ENCODE measurements at places on chromosomes 6 and 20. TPM values are rescaled to one million over a fixed set of nuclear protein-coding genes. Genes with fewer than 3 reads are reported as not detected.

The RNF182 gene
- total RNA-seq, result 0.81 TPM

The BAK1 gene
- total RNA-seq, result 21.6 TPM

The MYB gene
- total RNA-seq, result not detected

The LRRN4 gene
- 3.7 TPM for total RNA-seq

The ULBP2 gene
- total RNA-seq, result 1.1 TPM

GRCh38 chr6:127053032-127053874 is 65.2 kb upstream of the RSPO3 start:
- no peak for DNase-seq

GRCh38 chr20:60108397-60108796 is 150.2 kb downstream of the CDH26 start:
- DNase-seq, result no peak

DNA sequence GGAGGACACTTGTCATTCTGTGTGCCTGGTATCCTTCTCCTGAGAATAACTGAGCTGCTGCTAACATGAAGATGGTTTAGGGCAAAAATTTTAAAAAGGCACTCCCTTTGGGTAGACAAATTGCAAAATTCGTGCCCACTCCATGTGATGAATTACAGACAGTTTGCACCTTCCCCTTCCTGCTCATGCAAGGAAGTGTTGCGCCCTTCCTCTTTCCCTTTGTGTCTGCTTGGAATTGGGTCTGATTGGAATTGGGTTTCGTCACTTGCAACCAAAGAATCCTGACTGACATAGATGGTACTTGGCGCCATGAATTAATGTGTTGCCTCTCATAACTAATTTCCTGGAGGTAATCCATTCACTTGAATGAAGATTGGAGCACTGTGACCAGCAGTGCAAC is 62.3 kb upstream of the SHLD1 start:
- no peak for DNase-seq

- no peak for DNase-seq
These were observed 84.5 kb downstream of the KIF13A start for GRCh38 chr6:17902974-17903373.

DNA sequence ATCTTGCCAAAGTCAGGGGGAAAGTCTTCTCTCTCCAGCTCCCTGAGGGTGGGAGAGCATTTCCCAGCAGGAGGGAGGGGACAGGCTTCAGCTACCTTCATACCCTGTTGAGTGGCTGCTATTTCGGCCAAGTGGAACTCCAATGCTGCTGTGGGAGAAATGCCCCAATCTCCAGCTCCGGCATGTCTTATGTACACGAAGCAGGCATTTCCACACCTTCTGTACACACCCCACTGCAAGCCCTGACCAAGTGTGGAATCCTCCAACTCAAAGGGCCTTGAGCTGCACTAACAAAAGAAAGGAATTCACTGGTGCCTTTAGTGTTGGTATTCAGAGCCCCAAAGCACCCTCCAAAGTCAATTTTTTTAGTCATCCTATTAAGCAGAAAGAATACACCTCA is 313.6 kb upstream of the NT5E start:
- no peak for DNase-seq

DNA sequence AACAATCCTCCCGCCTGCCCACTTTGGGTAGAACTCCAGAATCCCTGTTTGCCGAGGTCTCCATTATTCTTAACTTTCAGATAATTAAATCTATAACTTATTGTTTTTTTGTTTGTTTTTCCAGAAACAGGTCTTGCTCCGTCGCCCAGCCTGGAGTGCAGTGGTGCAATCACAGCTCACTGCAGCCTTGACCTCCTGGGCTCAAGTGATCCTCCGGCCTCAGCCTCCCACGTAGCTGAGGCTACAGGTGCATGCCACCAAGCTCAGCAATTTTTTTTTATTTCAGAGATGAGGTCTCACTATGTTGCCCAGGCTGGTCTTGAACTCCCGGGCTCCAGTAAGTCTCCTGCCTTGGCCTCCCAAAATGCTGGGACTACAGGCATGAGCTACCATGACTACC is 28.8 kb downstream of the ZMYND8 start:
- DNase-seq, result no peak

DNA sequence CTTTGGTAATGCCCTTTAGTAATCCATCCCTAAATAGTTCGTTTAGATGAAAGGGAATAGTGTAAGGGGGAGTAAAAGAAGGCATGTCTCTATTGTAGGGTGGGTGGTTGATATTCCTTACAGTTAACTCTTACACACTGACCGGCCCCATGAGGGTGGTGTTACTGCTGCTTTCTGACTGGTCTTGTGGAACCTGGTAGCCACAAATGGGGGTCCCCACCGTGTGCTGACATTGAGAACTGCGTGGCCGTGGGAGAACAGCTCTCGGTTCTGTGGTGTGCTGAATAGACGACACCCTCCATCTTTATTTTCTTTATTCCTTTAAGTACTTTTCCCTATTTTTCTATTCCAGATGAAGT is 19.3 kb downstream of the MRAP2 start:
- no peak for DNase-seq

GRCh38 chr6:158031381-158032353 is 50.0 kb downstream of the SYNJ2 start:
- DNase-seq, result peak; percentile 76

GRCh38 chr6:14711056-14711703 is 534.7 kb upstream of the JARID2 start:
- DNase-seq, result no peak

Data from left cardiac atrium (tissue), 4 donors.